ENCODE measurements at places on chromosomes 13 and 19. TPM values are rescaled to one million over a fixed set of nuclear protein-coding genes. Genes with fewer than 3 reads are reported as not detected.

GRCh38 chr19:2374808-2375207 is 14.7 kb downstream of the TMPRSS9 start:
- DNase-seq: no peak

The FXYD3 gene
- total RNA-seq: not detected

GRCh38 chr13:66036636-66037035 is 1193.5 kb downstream of the PCDH9 start:
- DNase-seq: no peak

GRCh38 chr13:63704521-63704920 is 2288.9 kb upstream of the PCDH20 start:
- no peak for DNase-seq

- DNase-seq: peak; percentile 33
These were observed 3.3 kb upstream of the UQCR11 start for GRCh38 chr19:1608359-1609102.

The KIR2DL4 gene
- total RNA-seq: not detected

- no peak for DNase-seq
These were observed 43.2 kb downstream of the KLF12 start for GRCh38 chr13:74090869-74091605.

DNA sequence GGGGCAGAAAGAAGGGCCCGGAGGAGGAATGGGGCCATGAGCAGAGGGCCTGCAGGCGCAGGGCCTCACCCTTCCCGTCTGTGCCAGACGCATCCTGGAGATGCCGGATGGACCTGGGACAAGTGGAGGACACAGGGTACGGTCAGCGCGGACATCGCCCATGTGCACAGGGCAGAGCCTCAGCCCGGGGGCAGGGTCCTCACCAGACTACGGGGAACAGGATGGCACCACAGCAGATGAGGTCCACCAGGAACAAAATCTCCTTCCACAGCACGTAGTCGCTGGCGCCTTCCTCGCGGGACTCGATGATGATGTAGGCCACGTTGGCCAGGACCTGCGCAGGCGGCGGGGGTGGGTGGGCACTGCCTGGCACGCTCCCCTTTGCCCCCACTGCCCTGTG is 5.6 kb downstream of the GPR108 start:
- no peak for DNase-seq

- DNase-seq: peak; percentile 30
These were observed 588 bp upstream of the DPY19L3 start for GRCh38 chr19:32404933-32405430.

The SYCN gene
- total RNA-seq: not detected

GRCh38 chr19:50817941-50818858 is 5.4 kb downstream of the KLK1 start:
- peak; percentile 72 for DNase-seq

GRCh38 chr13:51988988-51989618 is 22.1 kb downstream of the ATP7B start:
- no peak for DNase-seq

The SPIB gene
- 0.47 TPM for total RNA-seq

- DNase-seq: no peak
These were observed 35.7 kb downstream of the DZIP1 start for GRCh38 chr13:95608640-95609323.

GRCh38 chr13:93476175-93476574 is 249.6 kb downstream of the GPC6 start:
- no peak for DNase-seq

DNA sequence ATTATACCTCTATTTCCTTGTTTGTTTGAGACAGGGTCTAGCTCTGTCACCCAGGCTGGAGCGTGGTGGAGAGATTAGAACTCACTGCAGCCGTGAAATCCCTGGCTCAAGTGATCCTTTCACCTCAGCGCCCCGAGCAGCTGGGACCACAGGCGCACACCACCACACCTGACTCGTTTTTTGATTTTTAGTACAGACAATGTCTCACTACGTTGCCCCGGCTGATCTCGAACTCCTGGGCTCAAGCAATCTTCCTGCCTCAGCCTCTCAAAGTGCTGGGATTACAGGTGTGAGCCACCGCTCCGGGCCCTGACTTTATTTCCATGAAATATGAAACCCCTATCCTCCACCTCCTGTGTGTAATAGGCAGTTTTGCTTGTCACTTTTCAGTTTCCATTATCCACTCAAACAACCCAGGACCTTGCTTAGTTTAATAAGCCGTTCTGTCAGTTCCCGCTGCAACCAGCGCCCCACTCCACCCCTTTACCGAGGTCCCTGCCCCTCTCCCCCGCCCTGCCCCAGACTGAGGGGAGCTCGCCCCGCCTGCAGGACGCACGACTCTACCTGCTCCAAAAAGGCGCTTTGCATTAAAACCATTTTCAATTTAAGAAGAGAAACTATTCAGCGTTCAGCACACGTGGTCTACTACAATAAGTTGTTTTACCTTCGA is 16.9 kb downstream of the ZNF816 start:
- DNase-seq: no peak

The SARS2 gene
- total RNA-seq: 43.6 TPM

The NANOS3 gene
- 0.74 TPM for total RNA-seq

DNA sequence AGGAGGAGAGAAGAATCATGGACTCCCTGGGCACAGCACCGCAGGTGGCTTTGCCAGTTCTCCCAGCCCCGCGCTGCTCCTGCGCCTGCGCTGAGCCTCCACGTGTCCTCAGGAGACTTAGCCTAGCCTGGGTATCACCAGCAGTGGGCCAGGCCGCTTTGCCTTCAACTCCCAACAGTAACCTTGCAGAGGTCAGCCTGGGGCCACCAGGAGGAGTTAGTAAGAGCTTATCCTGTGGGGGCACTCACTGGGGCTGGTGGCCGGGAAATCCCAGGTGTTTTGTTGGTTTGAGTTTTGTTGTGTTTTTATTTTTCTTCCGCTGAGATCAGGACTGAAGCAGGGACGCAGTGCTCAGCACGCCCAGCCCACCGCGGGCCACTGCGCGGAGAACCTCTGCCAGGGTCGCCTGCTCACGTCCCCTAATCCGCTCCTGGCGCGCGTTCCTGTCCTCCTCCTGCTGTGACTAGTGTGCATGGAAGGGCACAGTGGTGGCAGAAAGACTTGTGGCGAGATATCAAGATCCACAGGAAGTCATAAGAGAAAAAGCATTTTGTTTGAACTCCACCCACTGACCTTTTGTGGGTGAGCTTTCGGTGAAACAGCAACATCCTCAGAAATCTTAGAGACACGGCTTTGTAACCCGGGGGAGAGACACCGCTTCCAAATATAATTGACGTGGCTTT is 207.4 kb upstream of the RFC3 start:
- DNase-seq: peak; percentile 59

GRCh38 chr13:99144306-99144705 is 56.3 kb upstream of the UBAC2 start:
- DNase-seq: no peak

DNA sequence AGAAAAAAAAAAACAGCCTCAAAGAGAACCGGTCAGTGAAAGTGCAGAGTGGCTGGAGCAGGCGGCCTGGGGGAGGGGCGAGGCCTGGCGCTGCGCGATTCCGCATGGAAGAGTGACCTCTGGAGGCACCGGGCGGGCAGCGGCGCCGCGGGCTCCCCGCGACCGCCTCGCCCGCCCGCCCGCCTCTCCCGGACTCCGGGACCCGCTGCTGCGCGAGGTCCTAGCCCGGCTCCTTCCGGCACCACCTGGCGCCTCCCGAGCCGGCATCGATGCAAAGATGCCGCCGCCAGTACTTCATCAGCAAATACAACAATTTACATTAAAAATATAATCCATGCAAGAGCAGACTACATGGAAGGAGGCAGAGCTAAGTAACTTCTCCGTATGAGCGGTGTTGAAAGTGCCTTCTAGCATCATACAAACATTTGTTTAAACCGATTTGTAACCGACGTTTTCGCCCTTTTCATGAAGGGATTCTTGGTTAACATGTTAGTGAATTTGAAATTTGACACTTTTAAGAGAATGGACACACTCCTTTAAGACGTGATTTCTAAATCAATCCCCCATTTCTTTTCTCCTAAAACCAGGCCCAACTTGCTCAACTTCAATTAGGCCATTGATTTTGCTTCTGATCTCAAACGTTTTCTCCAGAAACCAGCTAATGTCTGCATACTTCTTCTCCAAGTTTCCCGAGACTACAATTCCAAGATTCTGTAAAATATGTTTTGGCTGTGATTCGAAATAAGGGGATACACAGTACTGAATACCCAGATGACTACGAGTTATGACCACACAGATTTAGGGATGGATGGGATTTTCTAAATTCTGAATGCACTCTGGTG is 2.1 kb downstream of the EFNB2 start:
- DNase-seq: peak; percentile 32

DNA sequence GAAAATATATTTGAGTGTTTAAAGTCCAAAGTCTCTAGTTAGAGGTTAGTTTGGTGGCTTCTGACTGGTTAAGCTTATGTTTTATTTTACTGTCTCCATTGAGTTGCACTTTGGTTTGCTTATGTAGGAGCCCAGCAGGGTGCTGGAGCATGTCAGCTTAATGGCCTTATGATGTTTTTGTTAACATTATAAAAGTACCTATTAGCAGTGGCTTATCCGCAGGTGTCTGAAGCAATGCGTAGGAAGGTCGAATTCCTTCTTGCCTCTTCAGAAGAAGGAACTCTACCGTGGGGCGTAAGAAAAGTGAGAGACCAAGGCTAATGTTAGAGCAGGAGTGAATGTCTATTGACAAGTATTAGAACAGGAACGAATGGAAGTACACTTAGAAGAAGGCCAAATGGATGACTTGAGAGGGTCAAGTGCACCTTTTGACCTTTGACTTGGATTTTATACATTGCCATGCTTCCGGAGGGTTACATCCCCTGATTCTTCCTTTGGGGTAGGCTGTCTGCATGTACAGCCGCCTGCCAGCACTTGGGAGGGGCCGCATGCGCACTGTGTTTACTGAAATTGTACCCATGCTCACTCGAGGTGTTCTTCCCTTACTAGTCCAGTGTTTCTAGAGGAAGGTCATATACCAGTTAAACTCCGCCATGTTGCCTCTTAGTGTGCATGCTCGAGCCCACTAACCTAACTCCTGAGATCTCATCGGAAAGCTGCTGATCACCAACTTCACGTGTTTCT is 793.9 kb upstream of the PCDH9 start:
- no peak for DNase-seq

The ZNF578 gene
- 0.36 TPM for total RNA-seq

DNA sequence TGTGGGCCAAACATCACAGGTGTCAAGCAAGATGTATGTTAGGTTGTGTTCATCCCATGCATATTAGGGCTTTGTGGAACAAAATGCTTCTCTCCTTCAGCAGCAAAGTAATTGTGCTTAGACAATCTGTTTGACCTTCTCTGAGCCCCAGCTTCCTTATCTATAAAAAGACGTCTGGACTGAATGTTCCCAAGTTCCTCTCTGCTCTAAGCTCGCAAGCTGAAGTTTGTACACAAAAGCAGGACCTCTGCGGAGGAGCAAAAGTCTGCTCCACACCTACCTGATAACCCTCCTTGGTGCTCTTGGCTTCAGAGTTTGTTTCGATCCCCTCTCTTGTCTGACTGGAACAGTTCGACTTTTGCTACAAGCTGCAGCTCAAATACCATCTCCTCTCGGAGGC is 95.7 kb upstream of the UBL3 start:
- no peak for DNase-seq

The COX7A1 gene
- not detected for total RNA-seq

- DNase-seq: no peak
These were observed 23.5 kb downstream of the ACTN4 start for GRCh38 chr19:38670921-38671398.

The CACNG7 gene
- total RNA-seq: not detected

- DNase-seq: no peak
These were observed 520.1 kb upstream of the NBEA start for GRCh38 chr13:34421858-34422475.

GRCh38 chr13:40969169-40969901 is 49.8 kb downstream of the ELF1 start:
- DNase-seq: peak; percentile 68

GRCh38 chr13:45356966-45357672 is 16.1 kb upstream of the TPT1 start:
- no peak for DNase-seq

- no peak for DNase-seq
These were observed 197.0 kb downstream of the COL4A1 start for GRCh38 chr13:110109910-110110309.

DNA sequence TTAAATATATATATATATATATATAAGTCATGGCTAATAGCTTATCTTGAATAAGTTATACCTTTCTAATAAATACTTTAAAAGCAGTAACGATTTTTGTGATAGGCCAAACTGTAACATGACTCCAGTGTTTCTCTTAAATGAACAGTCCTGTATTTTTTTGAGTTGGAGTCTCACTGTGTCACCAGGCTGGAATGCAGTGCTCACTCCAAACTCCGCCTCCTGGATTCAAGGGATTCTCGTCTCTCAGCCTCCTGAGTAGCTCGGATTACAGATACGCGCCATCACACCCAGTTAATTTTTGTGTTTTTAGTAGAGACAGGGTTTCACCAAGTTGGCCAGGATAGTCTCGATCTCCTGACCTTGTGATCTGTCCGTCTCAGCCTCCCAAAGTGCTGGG is 814.2 kb upstream of the SLITRK5 start:
- no peak for DNase-seq

The NDUFB7 gene
- total RNA-seq: 123 TPM

DNA sequence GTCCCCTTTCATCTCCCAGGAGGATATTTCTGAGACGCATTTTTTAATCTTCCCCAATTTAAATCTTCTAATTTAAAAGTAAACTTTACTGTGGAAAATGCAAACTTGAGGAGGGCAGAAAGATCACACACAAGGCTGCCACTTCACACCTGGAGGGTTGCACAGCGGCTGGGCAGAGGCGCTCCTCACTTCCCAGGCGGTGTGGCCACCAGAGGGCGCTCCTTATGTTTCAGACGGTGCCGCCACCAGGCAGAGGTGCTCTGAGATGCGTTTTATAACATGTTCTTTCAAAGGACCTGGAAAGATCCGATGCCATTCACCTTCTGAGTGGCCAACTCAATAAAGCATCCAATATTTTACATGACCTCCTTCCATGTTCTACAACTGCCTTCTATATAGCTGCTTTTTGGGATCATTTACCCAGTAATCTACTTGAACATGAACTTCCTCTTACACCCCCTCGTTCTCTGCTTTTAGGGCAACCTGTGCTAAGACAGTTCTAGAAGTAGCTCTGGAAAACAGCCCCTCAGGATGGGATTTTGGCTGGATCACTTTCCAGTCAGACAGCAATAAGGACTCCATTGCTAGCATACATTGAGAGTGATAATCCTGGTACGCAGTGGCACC is 14.8 kb upstream of the MTUS2 start:
- peak; percentile 55 for DNase-seq

- no peak for DNase-seq
These were observed 5.1 kb downstream of the MYADM start for GRCh38 chr19:53872762-53873161.

The C3 gene
- 0.94 TPM for total RNA-seq

Data from activated naive CD4-positive, alpha-beta T cell treated with anti-CD3 and anti-CD28 coated beads for 36 hours (primary cell).